ENCODE measurements at places on chromosomes 6 and 20.
A peak's percentile ranks its signal among the peaks of the same experiment; 100 is the strongest.

DNA sequence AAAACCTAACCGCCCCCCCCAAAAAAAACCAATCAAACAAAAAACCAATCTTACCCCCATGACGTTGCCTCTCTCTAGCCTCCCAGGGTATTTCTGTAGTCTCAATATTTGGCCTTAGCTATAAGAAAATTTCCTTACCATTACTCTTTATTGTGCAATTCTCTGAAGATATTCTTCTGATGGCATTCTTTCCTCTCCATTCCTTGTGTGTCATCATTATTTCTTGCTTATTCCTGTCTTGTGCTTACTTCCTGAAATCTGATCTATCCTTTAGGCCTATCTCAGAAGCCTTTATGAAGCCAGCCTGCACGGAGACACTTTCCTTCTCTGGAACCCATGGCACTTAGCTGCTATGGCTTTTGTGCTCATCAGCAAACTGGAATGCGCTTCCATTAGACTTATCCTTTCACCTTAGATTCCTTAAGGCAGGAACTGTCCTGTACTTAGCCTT lies 65.9 kb upstream of the DDR1 start:
- no peaks in the 10 kb centered on the region for H3K36me3 ChIP-seq
- H3K27ac ChIP-seq: no peak overlapping the region
- no peaks in the 10 kb centered on the region for H3K4me1 ChIP-seq
- H3K27me3 ChIP-seq: no peaks in the 10 kb centered on the region
- no peak overlapping the region for H3K4me3 ChIP-seq

DNA sequence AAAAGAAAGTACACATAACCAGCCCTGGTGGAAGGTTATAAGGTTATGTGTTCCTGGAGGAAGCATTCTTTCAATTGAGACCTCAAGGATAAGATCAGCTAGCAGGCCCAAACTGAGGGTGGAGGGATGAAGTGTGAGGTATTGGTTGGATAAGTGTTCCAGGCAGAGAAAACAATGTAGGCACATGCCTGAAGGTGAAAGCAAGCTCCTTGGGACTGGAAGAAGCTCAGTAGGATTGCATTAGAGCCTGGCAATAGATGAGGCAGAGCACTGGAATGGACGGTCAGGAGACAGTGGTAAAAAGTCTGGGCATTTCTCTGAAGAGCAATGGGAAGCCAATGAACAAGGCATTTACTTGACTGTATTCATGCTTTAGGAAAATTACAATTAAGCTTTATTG lies 89.9 kb upstream of the SHLD1 start:
- H3K4me1 ChIP-seq: no peaks in the 10 kb centered on the region
- H3K4me3 ChIP-seq: no peak overlapping the region
- DNase-seq: no peak
- H3K36me3 ChIP-seq: no peaks in the 10 kb centered on the region
- H3K27me3 ChIP-seq: no peaks in the 10 kb centered on the region

GRCh38 chr6:119034827-119035458 lies 43.5 kb downstream of the FAM184A start:
- no peak overlapping the region for H3K4me3 ChIP-seq
- no peaks in the 10 kb centered on the region for H3K36me3 ChIP-seq
- no peaks in the 10 kb centered on the region for H3K4me1 ChIP-seq
- H3K27ac ChIP-seq: no peak overlapping the region
- DNase-seq: no peak

DNA sequence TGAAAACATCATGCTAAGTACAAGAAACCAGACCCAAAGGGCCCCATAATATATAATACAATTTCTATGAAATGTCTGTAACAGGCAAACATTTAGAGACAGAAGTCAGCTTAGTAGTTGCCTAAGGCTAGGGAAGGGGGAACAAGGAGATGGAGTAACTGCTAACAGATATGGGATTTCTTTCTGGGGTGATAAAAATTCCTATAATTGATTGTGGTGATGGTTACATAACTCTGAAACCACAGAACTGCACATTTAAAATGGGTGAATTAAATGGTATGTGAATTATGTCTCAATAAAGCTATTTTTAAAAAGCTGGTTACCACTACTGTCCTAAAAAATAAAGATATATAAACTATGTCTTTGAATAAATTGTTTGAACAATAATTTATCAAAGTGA lies 3.2 kb downstream of the CEP162 start:
- H3K27me3 ChIP-seq: no peaks in the 10 kb centered on the region
- H3K4me1 ChIP-seq: no peaks in the 10 kb centered on the region
- H3K27ac ChIP-seq: no peak overlapping the region
- DNase-seq: no peak
- H3K4me3 ChIP-seq: no peak overlapping the region

DNA sequence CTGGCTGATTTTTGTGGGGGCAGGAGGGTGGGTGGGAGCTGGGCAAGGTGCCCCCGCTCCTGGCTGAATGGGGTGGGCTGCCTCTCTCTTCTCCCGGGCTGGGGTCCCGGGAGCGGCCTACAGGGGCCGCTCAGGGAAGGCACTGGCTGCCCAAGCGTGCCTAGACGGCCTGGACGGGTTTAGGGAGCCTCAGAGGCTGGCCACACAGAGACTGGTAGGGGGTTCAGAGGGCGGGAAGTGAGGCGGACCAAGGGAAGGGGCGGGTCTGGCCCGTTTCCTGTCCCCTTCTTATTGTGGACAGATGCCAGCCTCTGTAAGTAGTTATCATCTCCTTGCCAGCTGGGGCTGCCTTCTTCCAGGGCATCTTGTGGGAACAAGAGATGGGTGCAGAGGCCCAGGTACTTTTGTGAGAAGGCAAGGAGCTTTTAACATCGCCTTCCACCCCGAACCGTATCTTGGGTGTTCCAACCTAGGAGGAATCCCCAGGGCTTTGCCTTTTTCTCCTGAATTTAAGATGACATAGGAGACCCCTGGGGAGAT lies 437 bp downstream of the CD40 start:
- H3K4me3 ChIP-seq: peak overlapping the region; percentile 28
- no peaks in the 10 kb centered on the region for H3K4me1 ChIP-seq
- peak; percentile 35 for DNase-seq
- peak overlapping the region; percentile 74 for H3K27ac ChIP-seq
- H3K36me3 ChIP-seq: peaks cover 5% of the 10 kb centered on the region

GRCh38 chr6:49552596-49552995 lies 2.1 kb downstream of the C6orf141 start:
- H3K27ac ChIP-seq: no peak overlapping the region
- DNase-seq: no peak
- H3K4me1 ChIP-seq: peaks cover 6% of the 10 kb centered on the region
- H3K4me3 ChIP-seq: no peak overlapping the region

GRCh38 chr6:36064770-36065396 lies 37.3 kb downstream of the MAPK14 start:
- H3K4me3 ChIP-seq: no peak overlapping the region
- no peaks in the 10 kb centered on the region for H3K36me3 ChIP-seq
- H3K4me1 ChIP-seq: peaks cover 2% of the 10 kb centered on the region
- DNase-seq: no peak

- no peaks in the 10 kb centered on the region for H3K27me3 ChIP-seq
- no peak overlapping the region for H3K4me3 ChIP-seq
- no peaks in the 10 kb centered on the region for H3K4me1 ChIP-seq
- H3K27ac ChIP-seq: no peak overlapping the region
- H3K36me3 ChIP-seq: no peaks in the 10 kb centered on the region
Measured at GRCh38 chr6:32391505-32391904, 15.5 kb downstream of the BTNL2 start.

- no peaks in the 10 kb centered on the region for H3K4me1 ChIP-seq
- no peak overlapping the region for H3K4me3 ChIP-seq
- H3K27me3 ChIP-seq: no peaks in the 10 kb centered on the region
- H3K27ac ChIP-seq: no peak overlapping the region
Measured at GRCh38 chr6:16257999-16258708, 19.8 kb downstream of the GMPR start.

DNA sequence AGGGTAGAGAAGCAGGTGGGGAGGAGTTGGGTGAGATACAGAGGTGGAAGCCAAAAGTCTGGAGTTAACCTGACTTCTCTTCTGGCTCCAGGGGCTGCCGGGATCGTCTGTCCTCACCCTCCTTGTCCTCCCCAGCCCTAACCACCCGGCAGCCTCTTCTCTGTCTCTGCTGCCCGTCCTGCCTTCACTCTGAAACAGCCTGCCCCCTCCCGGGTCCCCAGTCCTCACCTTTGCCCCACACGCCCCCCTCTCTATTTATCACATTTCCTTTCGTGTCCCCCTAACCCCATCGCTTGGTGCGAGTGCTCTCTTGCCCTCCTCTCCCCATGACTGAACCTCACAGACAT lies 5.7 kb downstream of the RING1 start:
- no peaks in the 10 kb centered on the region for H3K4me1 ChIP-seq
- no peak overlapping the region for H3K27ac ChIP-seq
- H3K27me3 ChIP-seq: no peaks in the 10 kb centered on the region
- no peak for DNase-seq
- H3K4me3 ChIP-seq: no peak overlapping the region

- H3K36me3 ChIP-seq: no peaks in the 10 kb centered on the region
- peak overlapping the region; percentile 97 for H3K27ac ChIP-seq
- H3K27me3 ChIP-seq: no peaks in the 10 kb centered on the region
Measured at GRCh38 chr6:7143476-7143974, 35.8 kb downstream of the RREB1 start.

GRCh38 chr20:58403272-58403671 lies 14.2 kb downstream of the VAPB start:
- H3K27me3 ChIP-seq: no peaks in the 10 kb centered on the region
- H3K4me1 ChIP-seq: no peaks in the 10 kb centered on the region
- DNase-seq: no peak
- no peaks in the 10 kb centered on the region for H3K36me3 ChIP-seq
- no peak overlapping the region for H3K4me3 ChIP-seq

GRCh38 chr20:47273591-47274235 lies 82.8 kb downstream of the ZMYND8 start:
- no peak overlapping the region for H3K4me3 ChIP-seq
- DNase-seq: no peak
- H3K4me1 ChIP-seq: no peaks in the 10 kb centered on the region
- peak overlapping the region; percentile 59 for H3K27ac ChIP-seq
- no peaks in the 10 kb centered on the region for H3K27me3 ChIP-seq

- H3K27me3 ChIP-seq: no peaks in the 10 kb centered on the region
- DNase-seq: no peak
- H3K4me3 ChIP-seq: no peak overlapping the region
Measured at GRCh38 chr20:36587388-36588070, 14.1 kb downstream of the TGIF2 start.

GRCh38 chr20:62142252-62143080 lies 728 bp downstream of the PSMA7 start:
- no peaks in the 10 kb centered on the region for H3K27me3 ChIP-seq
- peaks cover 11% of the 10 kb centered on the region for H3K4me1 ChIP-seq
- H3K4me3 ChIP-seq: peak overlapping the region; percentile 92
- DNase-seq: no peak
- H3K27ac ChIP-seq: peak overlapping the region; percentile 91

GRCh38 chr20:62602550-62602949 lies 39.8 kb upstream of the SLCO4A1 start:
- no peaks in the 10 kb centered on the region for H3K36me3 ChIP-seq
- DNase-seq: peak; percentile 44
- peaks cover 5% of the 10 kb centered on the region for H3K4me1 ChIP-seq
- H3K4me3 ChIP-seq: no peak overlapping the region
- no peaks in the 10 kb centered on the region for H3K27me3 ChIP-seq
- peak overlapping the region; percentile 3 for H3K27ac ChIP-seq

GRCh38 chr20:49984426-49985153 lies 1.8 kb downstream of the SNAI1 start:
- peaks cover 4% of the 10 kb centered on the region for H3K4me1 ChIP-seq
- peak overlapping the region; percentile 33 for H3K27ac ChIP-seq
- DNase-seq: no peak

GRCh38 chr6:151452750-151453427 lies 963 bp upstream of the RMND1 start:
- H3K4me1 ChIP-seq: peaks cover 6% of the 10 kb centered on the region
- no peaks in the 10 kb centered on the region for H3K27me3 ChIP-seq
- H3K4me3 ChIP-seq: peak overlapping the region; percentile 80
- peak; percentile 11 for DNase-seq

DNA sequence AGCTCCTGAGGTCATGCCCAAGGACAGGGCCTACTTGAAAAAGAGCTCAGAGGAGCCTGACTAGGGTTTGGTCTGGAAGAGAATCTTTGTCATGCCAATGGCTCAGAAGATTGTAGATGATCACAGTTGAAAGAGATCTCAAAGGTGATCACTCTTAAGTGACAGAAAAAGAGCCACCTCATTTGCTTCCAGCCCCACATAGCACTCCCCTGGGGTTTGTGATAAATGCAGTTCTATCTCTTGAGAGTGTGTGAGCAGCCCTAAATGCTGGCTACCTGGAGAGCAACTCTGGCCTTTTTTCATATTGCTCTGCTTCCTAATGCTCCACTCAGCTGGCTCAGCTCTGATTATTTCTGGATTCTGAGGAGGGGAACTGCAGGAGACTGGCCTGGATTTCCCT lies 39.3 kb downstream of the KLHL32 start:
- no peaks in the 10 kb centered on the region for H3K4me1 ChIP-seq
- H3K4me3 ChIP-seq: no peak overlapping the region
- no peaks in the 10 kb centered on the region for H3K36me3 ChIP-seq
- DNase-seq: no peak
- no peaks in the 10 kb centered on the region for H3K27me3 ChIP-seq

DNA sequence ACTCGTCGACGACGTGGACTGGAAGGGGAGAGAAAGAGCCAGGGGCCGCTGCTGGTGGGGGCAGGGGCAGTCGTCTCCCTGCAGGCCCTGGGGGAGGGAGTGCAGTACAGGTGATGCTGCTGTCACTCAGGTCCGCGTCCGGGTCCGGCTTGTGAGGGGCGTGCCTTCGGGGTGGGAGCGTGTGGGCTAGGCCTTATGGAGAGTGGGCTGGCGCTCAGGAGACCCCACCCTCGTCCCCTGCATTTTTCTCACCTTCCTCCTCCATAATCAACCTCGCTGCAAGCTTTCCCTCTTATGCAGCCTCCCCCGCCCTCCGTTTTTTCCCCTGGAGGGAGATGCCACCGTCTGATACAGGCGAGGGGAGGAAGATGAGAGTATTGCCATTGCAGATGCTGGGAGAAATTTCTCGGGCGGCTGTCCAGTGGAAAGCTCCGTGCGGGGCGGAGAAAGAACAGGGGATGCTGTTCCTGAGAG lies 632 bp downstream of the PCMT1 start:
- DNase-seq: peak; percentile 24
- peak overlapping the region; percentile 96 for H3K4me3 ChIP-seq
- H3K27ac ChIP-seq: peak overlapping the region; percentile 91
- H3K36me3 ChIP-seq: no peaks in the 10 kb centered on the region
- peaks cover 6% of the 10 kb centered on the region for H3K4me1 ChIP-seq

GRCh38 chr6:164528539-164528938 lies 780.9 kb downstream of the C6orf118 start:
- no peaks in the 10 kb centered on the region for H3K4me1 ChIP-seq
- H3K27ac ChIP-seq: no peak overlapping the region
- no peak overlapping the region for H3K4me3 ChIP-seq
- no peaks in the 10 kb centered on the region for H3K36me3 ChIP-seq
- DNase-seq: no peak
